GM13977 (cell line): ENCODE measurements at places on chromosomes 5 and 9.

GRCh38 chr9:117278471-117279035 lies 136.3 kb downstream of the ASTN2 start:
- DNase-seq, result no peak

DNA sequence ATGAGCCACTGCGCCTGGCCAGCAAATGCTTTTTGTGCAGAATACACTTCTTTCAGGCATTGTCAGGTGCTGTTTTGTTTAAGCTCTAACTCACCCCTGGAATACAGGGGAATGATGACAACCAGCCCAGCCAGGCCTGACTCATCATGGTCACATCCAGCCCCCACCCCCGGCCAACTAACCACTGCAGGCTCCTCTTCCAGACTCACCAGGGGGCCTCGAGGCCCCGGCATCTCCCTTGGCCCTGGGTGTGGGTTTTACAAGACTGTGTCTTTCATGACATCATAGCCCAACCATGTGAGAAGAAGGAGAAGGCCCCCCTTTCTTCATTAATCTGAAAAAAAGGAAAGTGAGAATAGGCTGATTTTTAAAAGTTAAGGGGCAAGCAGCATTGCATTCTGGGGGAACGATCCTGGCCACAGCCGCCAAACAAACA lies 35.5 kb downstream of the OLFML2A start:
- peak; percentile 47 for DNase-seq

- no peak for DNase-seq
Measured at GRCh38 chr5:108111736-108112135, 270.2 kb downstream of the FBXL17 start.

- no peak for DNase-seq
Measured at GRCh38 chr5:84752780-84753179, 368.1 kb upstream of the EDIL3 start.

- peak; percentile 30 for DNase-seq
Measured at GRCh38 chr5:160369990-160370712, at the start of gene C1QTNF2. TSS of gene C1QTNF2 (minus strand) at chr5:160370626. CDS start at chr5:160355011, 15,615 bp downstream.

GRCh38 chr5:129852747-129853352 lies 51.4 kb upstream of the CHSY3 start:
- peak; percentile 9 for DNase-seq

GRCh38 chr9:123406016-123406415 lies 50.0 kb downstream of the CRB2 start:
- DNase-seq, result no peak

GRCh38 chr5:38911933-38912332 lies 66.1 kb downstream of the OSMR start:
- DNase-seq, result no peak

GRCh38 chr5:129177451-129177850 lies 82.9 kb downstream of the ISOC1 start:
- DNase-seq, result no peak

GRCh38 chr9:108972626-108973209 lies 38.5 kb downstream of the ABITRAM start:
- DNase-seq, result no peak

DNA sequence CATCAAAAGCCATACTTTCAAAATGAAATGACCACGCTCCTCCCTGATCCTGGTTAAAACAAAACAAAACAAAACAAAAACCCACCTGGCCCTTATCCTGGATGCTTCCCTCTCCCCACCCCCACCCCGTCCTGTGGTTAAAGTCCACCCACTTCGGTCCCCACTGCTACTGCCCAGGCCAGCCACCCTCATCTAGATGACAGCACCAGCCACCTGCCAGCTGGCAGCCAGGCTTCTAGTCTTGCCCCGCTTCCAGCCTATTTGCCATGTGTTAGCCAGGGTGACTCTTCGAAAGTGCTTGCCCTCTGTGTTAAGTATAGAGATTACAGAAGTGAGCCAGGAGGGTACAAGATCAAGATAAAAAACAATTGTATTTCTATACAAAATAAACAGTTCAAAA lies 27.5 kb upstream of the NCS1 start:
- no peak for DNase-seq

GRCh38 chr9:131693651-131694597 lies 46.0 kb downstream of the RAPGEF1 start:
- no peak for DNase-seq

DNA sequence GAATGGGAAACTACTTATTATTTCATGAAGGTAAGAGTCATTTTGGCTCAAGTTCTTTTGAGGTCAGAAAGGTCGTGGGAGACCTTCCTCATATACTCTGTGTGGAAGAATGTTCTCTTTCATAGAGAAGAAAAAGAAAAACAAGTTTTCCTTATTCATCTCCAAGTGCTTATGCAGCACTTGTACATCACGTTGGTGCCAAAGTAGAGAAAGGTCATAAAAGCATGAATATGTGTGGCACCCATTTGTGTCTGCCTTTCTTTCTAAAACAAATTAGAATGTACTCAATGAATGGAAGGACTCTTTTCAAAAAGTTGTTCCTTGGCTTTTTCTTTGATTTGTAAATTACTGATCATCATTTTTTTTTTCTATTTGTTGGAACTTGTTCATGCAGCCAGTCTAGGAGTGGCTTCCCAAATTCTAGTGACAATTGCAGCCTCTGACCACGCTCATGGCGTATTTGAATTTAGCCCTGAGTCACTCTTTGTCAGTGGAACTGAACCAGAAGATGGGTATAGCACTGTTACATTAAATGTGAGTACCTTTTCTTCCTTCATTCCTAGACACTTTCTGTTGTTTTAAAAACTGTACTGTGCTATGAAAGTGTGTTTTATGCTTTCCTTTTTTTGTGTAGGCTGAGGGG lies 122.4 kb downstream of the ADGRV1 start:
- DNase-seq, result no peak

DNA sequence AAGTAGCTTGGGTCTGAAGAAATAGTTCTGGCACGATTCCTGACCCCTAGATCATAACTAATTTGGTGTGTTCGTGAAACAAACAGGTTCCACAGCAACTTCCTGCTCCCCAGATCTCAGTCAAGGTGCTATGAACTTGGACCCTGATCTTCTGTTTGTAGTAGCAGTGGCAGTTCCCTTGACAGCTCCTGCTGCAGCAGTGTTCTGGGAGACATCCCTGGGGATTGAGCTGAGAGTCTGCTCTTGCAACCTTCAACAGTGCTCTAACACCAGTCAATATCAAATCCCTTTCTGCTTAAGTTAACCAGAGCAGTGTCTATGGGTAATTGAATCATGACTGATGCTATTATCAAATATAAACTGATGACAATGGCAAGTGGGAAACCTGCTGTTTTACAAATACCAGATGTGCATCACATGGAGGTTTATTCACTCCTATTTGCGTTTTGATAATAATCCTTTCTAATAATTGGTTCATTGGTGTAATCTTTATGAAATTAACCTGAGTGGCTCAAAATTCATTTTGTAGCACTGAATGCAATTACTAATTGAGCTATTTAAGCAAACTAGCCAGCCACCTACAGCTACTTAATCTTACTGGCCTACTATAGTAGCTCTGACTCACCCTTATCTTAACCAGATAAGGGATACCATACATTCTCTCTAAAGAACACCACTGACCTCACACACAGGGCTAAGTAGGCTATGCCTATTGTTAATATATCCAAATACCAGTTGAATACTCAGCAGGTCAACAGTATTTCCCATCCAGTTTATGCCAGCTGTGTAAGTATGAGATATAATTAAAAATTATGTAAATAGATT lies 21.9 kb downstream of the KDM4C start:
- DNase-seq, result no peak

- no peak for DNase-seq
Measured at GRCh38 chr9:13587571-13587970, 308.1 kb upstream of the MPDZ start.

DNA sequence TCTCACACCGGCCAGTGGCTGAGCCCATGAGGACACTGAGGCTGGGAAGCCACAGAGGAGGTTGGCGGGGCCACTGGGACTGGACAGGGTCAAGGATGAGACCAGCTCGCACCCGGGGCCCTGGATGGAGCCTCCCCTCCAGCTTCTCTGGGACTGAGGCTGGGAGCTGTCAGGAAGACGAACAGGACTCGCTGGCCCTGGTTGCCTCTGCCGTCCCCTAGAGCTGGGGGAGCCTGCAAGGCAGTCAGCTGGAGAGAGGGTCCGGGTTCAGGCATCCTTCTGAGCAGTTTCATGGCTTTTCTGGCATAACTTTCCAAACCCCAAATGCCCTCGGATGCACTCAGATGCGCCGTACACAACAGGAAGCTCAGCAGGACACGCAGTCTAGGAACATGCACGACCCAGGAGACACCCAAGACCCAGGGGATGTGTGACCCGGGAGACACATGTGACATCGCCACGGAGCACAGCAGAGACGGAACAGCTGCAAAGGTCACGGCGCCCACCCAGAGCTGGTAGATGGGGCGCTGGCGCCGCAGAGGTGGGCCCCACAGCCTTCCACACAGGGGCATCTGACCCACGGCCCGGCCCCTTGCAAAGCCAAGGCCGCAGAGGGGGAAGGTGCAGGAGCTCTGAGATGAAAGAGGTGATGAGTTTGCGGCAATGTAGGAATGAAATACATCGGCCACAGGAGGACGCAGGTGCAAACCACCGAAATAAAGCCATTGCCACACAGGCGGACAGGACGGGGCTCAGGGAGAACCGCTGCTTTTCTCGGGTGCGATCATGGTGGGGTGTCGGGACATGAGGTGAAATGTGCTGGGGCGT lies 17.1 kb downstream of the TPPP start:
- DNase-seq, result no peak

DNA sequence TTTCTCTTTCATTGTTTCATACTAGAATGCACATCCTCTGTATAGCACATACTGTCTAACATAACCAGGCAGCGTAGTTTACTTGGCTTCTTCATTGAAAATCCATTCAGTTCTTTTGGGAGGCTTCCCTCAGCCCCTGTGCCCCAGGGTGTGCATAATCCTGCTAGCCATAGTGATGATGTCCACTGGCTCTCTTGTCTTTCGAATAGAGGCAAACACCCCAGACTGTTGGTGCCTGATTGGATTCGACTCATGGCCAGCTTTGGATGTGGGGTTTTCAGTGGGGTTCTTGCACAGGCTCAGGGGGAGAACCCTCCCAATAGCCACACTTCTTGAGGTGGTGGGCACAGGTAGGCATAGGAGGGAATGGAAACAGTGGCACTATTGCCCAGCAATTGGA lies 53.6 kb downstream of the ZSWIM6 start:
- no peak for DNase-seq

- no peak for DNase-seq
Measured at GRCh38 chr9:103427696-103428095, 432.6 kb downstream of the CYLC2 start.

- DNase-seq, result no peak
Measured at GRCh38 chr5:58138791-58139190, 321.1 kb downstream of the PLK2 start.

DNA sequence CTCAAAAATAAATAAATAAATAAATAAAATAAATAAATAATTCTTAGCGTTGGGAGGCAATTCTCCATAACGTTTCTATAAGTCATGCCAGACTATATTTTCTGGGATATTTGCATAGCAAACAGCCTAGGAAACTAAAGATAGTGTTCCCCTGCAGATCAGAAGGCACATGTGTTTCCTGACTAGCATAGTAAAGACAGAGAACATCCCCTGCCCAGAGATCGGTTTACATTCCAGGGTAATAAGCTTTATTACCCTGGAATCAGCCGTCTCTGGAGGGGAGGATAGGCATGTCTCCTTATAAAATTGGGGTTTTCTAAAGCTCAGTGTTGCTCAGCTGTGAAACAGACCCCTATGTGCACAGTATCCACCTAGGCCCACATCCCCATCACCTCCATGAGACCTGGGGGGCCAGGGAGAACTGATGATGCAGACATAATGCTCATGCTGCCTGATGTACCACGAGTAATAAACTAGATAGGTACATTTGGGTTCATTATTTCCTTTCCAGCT lies 36.9 kb upstream of the IFNK start:
- DNase-seq, result no peak

GRCh38 chr5:140298183-140298601 lies 4.7 kb downstream of the PFDN1 start:
- DNase-seq, result no peak

- DNase-seq, result no peak
Measured at GRCh38 chr5:141001844-141002604, 35.7 kb downstream of the PCDHAC2 start.

- DNase-seq, result no peak
Measured at GRCh38 chr9:109088221-109088620, 31.5 kb downstream of the TMEM245 start.
